ENCODE measurements at places on chromosomes 7 and 10.

GRCh38 chr10:61931620-61932332, 30.3 kb downstream of the ARID5B start:
- DNase-seq: no peak

DNA sequence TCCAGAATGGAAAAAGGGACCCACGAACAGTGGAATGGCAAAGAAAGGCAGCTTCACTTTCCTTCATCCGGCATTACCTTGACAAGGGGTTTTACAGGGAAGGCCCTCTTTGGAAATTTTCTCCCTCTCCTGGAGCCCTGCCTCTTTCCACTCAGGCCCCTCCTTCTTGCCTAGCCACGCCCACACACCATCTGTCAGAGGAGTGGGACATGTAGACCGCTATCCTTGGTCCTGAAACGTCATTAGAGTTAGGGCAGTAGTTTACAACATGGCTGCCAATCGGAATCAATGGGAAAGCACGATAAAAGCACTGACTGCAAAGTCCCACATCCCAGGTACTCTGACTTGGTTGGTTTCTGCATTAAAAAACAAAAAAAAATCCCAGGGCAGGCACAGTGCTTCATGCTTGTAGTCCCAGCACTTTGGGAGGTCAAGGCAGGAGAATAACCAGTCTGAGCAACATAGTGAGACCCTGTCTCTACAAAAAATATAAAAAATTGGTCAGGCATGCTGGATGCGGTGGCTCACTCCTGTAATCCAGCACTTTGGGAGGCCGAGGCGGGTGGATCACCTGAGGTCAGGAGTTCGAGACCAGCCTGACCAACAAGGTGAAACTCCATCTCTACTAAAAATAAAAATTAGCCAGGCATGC, 96.4 kb downstream of the MARCHF5 start:
- peak; percentile 13 for DNase-seq

DNA sequence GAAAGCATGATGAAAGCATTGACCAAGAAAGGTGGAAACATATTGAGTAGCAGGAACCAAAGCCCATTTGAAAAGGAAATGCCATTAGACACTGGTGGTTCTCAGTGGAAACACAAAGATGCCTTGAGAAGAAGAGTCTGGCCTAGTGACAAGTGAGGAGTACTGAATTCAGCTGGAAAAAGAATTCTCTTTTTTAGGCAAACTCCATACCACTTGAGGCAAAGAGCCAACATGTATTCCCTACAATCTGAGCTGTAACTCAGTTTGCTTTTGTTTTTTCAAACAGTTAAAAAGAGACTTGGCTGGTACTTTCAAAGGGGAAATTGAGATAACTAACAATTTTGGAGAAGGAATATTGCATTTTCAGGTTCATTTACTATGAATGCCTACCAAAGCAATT, 624.0 kb downstream of the NRG3 start:
- no peak for DNase-seq

DNA sequence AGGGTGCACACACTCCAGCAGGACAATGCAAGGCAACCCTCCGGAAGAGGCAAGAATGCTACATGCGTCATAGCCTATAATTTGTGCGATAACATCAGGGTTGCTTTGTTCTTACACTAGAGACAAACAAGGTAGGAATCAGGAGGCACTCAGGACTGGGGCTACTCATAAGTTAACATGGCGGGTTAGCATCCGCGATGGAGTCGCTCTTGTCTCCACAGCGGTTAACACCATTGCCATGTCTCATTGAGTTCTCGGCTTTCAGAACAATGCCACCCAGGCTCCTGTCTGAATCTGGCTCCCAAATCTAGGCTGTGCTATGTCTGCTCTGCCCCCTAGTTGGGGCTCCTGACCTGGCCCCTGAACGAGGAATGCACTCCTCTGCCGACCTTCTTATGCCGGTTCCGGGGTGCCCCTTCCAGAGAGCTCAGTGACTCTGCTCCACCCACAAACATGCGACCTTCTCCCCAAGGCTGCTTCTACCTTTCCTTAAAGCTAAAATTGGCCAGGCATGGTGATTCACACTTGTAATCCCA, 24.9 kb upstream of the SLF2 start:
- DNase-seq: no peak

DNA sequence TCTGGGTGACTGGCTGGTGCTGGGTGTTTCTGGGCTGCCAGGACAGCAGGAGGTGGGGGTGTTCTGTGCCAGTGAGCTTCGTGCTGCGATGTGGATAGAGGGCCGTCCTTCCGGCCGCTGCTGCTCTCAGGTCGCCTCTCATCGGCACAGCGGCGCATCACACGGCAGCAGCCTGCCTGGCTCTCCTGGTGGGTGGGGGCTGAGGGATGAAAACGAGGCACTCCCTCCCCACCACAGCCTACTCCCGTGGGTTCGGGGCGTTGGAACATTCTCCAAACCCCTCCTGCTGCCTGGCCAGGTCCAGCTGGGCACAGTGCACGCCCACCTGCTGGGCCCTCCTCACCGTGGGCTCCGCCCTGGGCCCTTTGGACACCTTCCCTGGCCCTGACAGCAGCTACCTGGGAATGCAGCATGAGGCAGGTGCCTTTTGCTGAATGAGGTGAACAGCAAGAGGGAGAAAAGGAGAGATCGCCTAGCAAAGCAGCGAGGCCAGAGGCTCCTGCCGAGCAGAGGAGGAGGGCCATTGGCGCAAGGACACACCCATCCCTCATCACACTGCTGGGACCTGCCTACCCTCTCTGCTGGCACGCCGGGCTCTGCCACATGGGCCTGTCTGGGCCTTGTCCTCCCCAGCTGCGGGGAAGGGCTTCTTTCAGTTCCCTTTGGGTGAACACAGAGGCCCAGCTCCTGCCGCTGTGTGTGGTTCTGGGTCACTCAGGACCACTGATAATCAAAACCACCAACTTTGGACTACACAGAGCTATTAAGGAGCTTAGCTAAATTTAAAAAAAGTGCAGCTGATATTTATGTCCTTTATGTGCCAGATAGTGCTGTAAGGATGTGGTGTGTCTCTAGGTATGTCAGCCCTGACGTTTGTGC, 33.4 kb downstream of the INPP5A start:
- DNase-seq: no peak

DNA sequence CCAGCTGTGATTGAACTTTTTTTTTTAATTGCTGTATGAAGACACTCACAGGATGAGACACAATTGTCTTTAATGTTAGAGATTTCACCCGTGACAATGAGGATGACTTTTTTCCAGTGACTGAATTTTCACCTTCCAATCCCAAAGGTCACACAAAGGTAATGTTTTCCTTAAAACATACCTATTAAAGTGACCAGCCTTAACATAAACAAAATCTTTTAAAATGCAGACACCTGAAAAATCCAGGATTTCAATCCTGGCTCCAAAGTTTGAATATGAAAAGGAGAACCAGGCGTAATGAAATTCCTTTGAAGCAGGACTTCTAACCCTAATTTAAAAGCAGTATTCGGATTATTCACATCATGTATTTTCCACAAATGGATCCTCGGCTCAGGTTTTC, 647.7 kb downstream of the GATA3 start:
- DNase-seq: no peak

DNA sequence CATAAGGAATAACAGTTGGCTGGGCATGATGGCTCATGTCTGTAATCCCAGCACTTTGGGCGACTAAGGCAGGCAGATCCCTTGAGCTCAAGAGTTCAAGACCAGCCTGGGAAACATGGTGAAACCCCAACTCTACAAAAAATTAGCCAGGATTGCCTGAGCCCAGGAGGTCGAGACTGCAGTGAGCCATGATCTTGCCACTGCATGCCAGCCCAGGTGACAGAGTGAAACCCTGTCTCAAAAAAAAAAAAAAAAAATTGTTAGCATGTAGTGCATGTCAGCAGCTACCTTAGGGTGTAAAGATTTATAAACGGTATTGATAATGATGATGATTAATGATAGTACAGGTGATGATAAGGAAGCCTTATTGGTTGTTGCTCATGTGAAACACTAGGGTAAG, 331.2 kb upstream of the FZD1 start:
- DNase-seq: no peak

- DNase-seq: no peak
Observed at GRCh38 chr10:49598986-49599385, 11.1 kb upstream of the SLC18A3 start.

- DNase-seq: no peak
Observed at GRCh38 chr7:113159746-113160339, 41.5 kb upstream of the SMIM30 start.

GRCh38 chr7:105826143-105826542, 50.3 kb downstream of the ATXN7L1 start:
- DNase-seq: no peak

DNA sequence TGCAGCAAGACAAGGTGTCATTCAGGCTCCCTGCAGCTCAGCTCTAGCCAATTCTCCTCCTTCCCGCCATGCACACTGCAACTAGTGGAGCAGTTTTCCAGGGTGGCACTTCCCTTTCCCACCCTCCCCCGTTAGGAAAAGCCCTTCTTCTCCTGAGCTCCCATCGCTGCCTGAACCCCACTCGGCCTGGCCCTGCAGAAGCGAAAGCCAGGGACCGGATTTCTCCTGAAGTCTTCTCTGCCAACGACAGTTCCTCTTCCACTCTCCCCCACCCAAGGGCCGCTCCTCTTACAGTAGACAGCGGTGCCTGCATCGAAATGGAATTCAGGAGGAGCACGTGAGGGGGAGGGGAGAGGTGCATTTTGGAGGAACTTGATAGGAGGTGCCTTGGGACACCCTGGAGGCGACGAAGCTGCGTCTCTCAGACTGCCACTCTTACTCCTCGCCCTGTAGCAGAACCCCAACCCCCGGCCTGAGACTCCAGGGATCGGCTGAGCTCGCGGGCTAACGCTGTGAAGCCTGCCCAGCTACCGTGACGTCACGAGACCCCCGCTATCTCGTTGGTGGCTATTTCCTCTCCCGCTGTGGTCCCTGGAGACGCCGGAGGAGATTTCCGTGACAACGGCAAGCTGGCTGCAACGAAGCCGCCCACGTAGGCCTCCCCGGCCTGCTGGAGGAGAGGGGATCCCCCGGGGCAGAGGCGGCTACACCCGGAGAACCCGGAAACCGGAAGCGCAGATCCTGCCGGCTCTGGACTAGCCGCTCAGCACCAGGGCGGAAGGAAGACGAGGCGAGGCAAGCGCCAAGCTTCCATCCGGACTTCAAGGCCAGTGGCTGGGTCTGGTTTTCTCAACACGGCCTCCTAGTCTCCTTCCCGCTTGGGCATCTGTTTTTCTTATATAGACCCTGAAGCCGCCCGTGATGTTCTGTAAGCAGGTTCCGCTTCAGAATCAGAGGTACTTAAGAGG, 109.7 kb downstream of the RALA start:
- DNase-seq: peak; percentile 95

DNA sequence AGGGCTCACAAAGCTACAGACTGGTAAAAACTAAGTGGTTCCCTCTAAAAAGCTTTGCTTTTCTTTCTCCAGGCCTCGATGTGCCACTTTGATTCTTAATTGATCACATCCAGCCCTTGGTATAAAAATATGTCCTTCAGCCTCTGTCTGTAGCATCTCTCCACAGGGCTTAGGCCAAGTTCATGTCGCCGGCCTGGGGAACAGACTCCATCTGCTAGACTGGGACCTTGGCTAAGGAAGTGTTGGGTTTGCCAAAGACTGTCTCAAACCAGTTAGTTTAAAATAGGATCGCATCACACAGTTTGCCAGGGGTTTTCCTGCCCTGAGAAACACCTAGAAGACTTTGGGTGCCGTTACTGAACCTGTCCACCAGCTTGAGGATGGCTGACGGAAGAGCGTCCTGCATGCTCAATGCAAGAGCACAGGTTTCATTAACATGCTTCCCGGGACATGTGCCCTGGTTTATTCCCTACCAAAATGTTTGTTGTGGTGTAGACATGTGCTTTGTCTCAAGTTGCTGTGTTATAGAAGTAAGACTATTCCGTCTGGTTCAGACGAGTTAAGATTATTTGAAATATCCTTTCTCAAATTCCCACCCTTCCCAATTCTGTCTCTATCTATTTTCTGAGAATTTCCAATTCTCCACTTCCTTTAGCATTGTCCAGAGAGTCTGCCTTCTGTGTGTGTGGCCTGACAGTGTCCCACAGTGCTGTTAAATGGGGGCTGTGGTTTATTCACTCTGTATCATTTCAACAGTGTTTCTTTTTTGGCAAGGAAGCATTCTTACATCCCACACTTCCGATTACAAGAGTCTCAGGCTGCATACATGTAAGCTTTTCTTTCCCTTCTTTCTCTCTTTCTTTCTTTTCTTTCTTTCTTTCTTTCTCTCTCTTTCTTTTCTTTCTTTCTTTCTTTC, 334.7 kb downstream of the INHBA start:
- DNase-seq: no peak

- DNase-seq: no peak
Observed at GRCh38 chr7:46864716-46865115, 717.2 kb downstream of the TNS3 start.

DNA sequence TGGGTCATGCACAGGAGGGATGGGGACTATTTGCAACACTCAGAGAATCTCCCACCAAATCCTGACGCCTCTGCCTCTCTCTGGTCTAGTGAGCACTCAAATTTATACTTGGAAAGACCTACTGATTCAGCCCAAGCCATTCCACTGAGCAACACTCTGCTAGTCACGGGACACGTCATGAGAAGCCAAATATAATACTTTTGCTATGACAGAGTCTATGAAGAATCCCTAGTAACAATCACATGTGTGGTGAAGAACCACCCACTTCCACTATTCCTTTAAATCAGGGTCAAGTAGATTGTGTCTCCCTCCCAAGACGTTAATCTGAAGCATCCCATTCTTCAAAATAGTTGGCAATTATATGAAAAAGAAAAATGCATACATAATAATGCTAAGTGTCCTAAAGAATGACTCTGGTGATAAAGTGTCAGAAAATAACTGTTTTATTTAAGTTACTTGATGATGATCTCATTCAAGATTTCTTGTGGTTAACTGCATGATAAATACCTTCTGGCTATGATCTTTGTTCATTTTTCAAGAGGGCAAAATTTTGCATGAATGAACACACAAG, 28.5 kb downstream of the CHCHD3 start:
- no peak for DNase-seq

DNA sequence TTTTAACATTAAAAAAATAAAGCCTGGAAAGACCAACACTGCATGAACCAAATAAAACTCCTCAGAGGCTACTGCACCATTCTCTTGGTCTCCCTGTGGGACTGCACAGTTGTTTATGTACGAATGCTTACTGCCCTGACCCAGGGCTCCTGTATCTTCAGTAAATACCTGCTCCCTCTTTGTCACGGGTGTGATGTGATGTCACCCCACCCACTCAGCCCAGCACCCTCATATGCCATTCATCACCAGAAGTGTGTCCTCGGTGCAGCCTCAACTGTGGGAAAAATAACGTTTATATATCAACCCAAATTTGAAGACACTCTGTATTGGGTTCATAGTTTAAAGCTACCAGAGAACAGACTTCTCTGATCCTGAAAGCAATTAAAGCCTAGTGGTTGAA, 14.0 kb upstream of the SH3PXD2A start:
- DNase-seq: no peak
